ENCODE measurements at places on chromosomes 7 and 10.

DNA sequence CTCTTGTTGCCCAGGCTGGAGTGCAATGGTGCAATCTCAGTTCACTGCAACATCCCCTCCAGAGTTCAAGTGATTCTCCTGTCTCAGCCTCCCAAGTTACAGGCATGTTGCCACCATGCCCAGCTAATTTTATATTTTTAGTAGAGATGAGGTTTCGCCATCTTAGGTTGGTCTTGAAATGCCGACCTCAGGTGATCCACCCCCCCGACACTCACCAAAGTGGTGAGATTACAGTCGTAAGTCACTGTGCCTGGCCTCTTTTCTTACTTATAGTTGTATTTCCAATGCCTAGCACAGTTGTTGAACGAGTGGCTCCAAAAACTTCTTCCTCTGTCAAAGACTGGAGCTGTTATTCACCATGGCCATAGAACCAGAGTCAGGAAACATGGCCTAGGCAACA is 6.7 kb downstream of the RNF216 start:
- DNase-seq: no peak

DNA sequence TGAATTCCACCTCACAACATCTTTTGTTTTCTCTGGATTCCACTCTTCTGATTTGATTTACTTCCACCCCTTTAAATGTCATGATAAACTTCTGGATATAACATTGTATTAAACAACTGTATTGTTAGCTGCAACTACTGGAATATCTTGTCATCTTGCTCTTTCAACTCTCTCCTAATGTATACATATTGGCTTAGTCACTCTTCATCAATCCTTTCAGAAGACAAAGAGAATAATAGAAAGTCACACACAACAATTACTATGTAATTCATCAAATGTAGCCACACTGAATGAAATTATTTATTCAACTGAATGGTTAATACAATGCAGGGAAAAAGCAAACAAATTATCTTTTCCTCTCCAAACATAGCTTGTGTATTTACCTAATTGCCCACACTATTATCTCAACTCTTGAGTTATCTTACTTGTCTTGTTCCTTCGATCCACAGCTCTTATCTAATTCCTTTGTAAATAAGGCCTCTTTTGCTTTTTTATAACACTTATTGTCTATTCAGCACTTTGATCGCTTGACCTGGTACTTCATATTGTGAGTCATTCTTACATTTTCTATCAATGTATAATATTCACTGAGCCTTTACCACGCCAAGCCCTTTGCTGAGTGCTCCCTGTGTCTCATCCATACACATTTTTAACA is 16.7 kb downstream of the SEMA3A start:
- no peak for DNase-seq

- no peak for DNase-seq
Observed at GRCh38 chr7:139065323-139065722, 29.5 kb upstream of the ZC3HAV1L start.

GRCh38 chr10:21174715-21175495 is 277.8 kb upstream of the NEBL start:
- DNase-seq: no peak

- DNase-seq: no peak
Observed at GRCh38 chr7:28135315-28135714, 45.3 kb downstream of the JAZF1 start.

GRCh38 chr10:110355141-110355831 is 50.6 kb upstream of the SMNDC1 start:
- DNase-seq: no peak

- DNase-seq: no peak
Observed at GRCh38 chr7:107501593-107501992, 31.7 kb downstream of the GPR22 start.

DNA sequence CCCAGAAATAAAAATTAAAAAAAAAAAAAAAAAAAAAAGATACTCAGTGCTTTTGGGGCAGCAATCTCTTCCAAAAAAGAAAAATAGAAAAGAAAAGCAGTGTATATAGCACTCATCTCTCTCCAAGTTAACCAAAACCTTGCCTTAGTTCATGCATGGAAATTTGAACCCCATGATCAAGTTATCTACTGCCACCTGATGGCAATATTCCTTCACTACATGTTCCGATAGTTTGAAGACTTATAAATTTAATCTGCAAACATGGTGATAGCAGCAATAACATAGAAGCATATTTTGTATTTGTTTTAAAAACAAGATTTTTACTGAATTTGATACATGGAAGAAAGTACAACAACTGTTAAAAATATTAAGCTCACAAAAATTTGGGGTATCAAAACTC is 48.6 kb upstream of the SLIT1 start:
- no peak for DNase-seq

DNA sequence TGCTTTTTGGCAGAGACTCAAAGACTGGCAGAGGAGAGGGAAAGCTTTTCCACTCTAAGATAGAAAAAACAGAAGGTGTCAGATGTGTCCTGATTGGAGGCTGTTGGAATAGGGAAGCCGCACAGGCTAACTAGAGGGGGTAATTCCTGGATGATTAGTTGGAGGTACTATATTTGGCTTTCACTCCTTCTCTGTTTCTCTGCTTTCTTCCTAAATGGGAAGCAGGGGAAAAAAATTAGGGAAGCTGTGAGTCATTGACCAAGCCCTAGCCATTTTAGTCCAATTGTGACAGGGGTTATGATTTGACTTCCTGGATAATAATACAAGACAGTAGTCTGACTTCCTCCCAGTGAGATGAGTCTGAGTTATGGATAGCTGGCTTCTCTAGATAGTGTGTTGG is 475.2 kb upstream of the CELF2 start:
- no peak for DNase-seq

DNA sequence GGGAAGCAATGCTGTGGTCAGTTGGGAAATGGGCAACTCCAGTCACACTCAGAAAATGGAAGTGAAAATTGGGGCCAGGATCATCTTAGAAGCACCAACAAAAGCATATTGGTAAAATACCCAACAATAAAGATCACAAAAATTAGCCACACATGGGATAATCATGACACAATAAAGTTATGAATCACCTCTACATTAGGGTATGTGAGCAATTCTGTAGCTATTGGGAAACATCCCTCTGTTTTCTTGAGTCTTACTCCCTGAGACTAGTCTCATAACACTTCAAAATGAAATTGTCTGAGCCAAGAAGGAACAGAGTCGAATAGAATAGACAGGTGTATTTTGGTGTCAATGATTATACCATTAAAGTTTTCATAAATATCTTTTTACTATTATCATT is 178.3 kb downstream of the DYNC1I1 start:
- DNase-seq: no peak

GRCh38 chr7:156475666-156476065 is 164.9 kb upstream of the RNF32 start:
- no peak for DNase-seq

- DNase-seq: no peak
Observed at GRCh38 chr10:108721874-108722273, 1201.4 kb downstream of the XPNPEP1 start.

DNA sequence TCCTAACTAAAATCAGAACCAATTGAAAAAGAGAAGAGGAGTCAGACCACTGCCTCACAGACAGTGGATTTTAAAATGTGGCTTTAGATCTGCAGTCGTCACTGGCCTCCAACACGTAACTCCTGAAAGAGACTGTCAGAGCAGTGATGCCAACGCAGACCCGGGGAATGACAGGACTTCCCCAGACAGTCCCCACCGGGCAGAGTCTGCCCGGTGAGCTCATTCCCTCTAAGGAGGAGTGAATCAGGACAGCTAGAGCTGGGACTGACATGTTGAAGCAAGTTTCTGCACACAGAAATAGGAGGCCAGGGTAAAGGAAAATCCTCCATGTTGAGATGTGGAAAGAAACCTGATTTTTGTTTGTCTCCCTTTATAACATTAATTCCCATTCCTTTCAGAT is 105.0 kb downstream of the TES start:
- DNase-seq: no peak

DNA sequence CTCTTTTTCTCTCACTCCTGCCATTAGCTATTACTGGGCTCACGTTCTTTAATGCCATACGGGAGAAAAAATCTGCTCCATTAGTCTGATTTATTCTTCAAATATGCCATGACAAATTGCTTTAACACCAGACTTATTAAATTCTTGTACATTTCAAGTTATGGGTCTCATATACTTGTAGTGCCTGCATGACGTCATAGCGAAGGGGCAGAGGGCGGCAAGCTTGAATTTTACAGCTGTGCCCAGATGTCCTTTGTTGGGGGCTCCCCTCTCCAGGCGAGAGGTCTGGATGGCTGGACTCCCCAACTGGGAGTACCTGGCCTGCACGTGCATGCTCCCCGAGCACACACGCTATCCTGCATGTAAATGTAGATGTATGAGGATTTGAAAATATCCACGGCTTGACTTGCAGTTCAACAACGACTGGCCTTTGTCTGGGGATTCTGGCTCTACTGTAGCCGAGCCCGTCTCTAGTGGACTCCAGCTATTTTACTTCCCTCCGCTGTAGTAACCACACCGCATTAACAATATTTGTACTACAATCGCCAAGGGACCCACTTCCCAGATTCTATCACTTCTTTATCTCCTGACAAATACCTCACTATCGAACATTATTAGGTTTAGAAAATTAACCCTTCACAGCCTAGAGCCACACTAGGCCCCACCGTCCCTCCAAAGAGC is 79.5 kb downstream of the EBF3 start:
- DNase-seq: no peak

- no peak for DNase-seq
Observed at GRCh38 chr10:89702121-89702480, 711 bp downstream of the KIF20B start.

GRCh38 chr7:26705567-26705966 is 158.8 kb downstream of the SKAP2 start:
- no peak for DNase-seq

- DNase-seq: no peak
Observed at GRCh38 chr7:152313217-152313616, 122.6 kb downstream of the KMT2C start.

GRCh38 chr7:10677211-10677610 is 296.5 kb upstream of the PHF14 start:
- no peak for DNase-seq

DNA sequence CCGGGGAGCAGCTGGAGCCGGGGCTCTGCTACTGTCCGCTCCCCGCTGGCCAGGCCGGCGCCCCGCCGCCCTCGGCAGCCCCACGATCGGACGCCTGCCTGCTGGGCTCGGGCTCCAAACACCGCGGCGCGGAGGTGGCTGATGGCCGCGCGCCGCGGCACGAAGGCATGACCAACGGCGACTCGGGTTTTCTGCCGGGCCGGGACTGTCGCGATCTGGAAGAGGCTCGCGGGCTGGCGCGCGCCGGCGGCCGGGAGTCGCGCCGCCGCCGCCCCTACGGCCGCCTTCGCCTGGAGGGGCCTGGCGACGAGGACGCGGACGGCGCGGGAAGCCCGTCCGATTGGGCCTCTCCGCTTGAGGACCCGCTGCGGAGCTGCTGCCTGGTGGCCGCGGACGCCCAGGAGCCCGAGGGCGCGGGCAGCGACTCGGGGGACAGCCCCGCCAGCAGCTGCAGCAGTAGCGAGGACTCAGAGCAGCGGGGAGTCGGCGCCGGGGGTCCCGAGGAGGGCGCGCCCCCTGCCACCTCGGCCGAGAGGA is 570 bp downstream of the TBC1D12 start:
- DNase-seq: peak; percentile 71

DNA sequence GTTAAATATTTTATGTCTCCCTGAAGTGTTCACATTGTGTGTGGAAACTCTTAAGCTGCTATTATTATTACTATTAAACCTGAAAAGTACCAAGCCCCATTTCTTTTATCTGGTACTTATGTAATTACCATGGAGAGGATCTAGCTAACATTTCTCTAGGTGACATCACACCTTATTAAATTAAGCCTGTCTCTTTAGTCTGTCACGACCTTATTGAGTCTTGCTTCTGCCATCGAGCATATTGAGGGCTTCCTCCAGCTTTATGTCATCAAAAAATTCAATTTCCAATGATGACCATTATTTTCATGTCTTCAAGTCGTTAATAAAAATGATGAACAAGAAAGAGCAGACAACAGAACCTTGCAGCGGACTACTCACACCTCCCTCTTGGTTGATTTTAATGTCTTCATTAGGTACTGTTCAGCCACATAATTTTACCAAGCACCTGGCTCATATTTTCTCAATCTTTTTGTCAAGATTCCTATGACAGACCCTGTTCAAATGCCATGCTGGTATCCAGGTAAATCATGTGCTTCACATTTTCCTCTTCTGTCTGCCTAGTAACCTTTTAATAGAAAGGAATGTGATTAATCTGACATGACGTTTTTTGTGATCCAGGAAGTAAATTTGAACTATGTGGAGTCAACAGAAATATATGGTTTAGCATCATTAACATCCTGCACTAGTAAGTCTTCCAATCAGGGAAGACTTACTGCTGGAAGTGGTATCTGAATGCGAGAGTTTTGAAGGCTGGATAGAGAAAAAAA is 556.7 kb downstream of the SORCS3 start:
- no peak for DNase-seq

- DNase-seq: no peak
Observed at GRCh38 chr7:41992881-41993867, 243.8 kb downstream of the GLI3 start.

DNA sequence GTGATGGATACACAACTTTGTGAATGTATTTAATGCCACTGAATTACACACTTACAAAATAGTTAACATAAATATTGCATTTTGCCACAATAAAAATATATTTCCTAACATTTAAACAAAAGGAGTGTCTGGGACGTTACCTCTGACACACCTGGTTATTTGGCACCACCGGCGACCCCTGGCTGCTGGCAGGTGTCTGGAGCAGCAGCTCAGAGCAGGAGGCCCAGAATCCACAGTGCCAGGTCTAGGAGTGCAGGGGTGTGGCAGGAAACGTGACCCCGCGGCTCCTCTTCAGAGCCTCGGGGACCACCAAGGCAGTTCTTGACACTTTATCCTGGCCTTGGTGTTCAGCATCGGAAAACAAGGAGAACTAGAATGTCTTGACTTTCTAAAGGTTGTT is 46.3 kb downstream of the MGMT start:
- DNase-seq: no peak

DNA sequence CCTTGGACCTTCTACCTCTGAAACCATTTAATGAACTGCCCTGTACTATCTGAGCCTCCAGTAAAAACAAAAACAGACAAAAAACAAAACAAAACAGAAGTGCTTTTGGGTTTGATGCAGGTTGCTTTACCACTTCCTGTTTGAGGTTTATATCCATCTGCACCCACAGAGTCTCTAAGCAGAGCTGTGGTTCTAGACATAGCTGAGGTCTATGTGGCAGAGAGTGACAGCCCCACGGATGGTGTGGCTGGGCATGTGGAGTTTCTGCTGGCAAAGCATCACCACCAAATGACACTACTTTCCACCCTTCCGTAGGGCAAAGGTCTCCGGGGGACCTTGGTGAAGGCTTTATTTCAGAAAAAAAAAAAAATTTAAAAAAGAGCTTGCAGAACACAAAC is 754.2 kb downstream of the GRID1 start:
- no peak for DNase-seq

GRCh38 chr7:48971173-48971572 is 46.8 kb downstream of the CDC14C start:
- no peak for DNase-seq

- no peak for DNase-seq
Observed at GRCh38 chr10:53430127-53430891, 657.7 kb upstream of the MBL2 start.

GRCh38 chr7:46071601-46072000 is 150.5 kb upstream of the IGFBP3 start:
- no peak for DNase-seq
